OCI-LY7 (cell line): ENCODE measurements at places on chromosomes 2 and 18.

- DNase-seq: no peak
Observed at GRCh38 chr2:137797641-137798040, 166.6 kb upstream of the HNMT start.

DNA sequence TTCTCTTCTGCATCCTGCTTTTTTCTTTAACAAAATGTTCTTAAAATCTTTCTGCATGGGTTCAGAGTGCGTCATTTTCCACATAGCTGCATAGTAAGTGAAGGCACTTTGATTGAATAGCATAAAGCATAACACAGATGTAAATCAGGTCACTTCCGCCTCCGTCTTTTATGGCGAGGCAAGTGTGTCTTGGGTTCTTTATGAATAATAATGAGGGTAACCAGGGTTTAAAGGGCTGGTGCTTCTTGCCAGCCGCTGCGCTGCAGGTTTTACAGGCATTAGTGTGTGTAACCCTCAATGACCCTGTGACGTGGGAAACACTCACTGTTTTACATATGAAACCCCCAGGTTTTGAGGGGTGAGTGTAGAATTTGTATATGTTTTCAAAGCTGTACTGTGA is 164.2 kb downstream of the MYT1L start:
- DNase-seq: no peak

- peak; percentile 35 for DNase-seq
Observed at GRCh38 chr2:175187378-175187777, 5.9 kb upstream of the ATP5MC3 start.

GRCh38 chr2:6082625-6083018 is 390.4 kb downstream of the SOX11 start:
- DNase-seq: no peak

GRCh38 chr2:70282439-70282838 is 11.1 kb downstream of the SNRPG start:
- no peak for DNase-seq

- DNase-seq: peak; percentile 74
Observed at GRCh38 chr2:64327510-64328414, 126.2 kb upstream of the LGALSL start.

DNA sequence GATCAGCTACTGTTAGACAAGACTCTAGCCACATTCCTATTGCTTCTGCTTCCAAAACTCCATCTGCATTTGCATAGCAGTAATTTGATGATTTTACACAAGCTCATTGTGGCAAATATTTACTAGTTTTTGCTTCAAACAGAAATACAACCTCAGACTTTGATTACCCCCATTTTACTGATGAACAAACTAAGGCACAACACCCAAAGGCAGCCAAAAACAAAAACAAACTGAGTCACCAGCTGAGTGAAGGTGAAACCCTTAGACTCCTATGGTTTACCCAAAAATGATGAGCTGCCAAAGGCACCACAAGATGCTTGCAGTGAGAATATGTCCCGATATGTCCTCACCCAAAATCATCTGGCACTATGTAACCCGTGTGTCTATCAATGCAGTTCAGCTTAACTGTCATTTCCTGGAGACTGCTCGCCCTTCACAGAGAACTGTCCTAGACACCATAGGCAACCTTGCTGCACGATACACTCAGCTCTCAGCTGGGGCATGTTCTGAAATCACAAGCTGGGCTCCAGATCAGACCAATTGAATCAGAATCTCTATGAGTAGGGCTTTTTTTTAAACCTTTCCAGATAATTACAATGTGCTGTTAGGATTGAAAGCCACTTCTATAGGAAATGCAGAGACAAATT is 4.1 kb upstream of the EVA1A start:
- DNase-seq: no peak

DNA sequence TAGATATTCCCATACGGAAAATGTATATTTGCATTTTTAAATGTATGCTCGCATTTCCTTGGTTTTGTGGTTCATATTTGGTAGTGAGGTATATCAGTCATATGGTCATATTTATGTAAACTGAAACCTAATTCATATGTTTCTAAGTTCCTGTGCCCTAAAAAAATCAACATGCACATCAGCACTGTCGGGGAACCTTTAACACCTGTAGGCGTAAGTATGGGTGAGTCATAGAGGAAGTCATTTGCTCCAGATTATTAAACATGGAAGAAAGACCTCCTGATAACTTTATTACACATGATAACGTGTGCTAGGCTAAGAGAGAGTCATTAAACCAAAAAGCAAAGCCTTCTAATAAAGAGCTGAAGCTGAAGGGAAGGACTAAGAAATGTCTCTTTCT is 437.7 kb downstream of the NRXN1 start:
- DNase-seq: no peak

DNA sequence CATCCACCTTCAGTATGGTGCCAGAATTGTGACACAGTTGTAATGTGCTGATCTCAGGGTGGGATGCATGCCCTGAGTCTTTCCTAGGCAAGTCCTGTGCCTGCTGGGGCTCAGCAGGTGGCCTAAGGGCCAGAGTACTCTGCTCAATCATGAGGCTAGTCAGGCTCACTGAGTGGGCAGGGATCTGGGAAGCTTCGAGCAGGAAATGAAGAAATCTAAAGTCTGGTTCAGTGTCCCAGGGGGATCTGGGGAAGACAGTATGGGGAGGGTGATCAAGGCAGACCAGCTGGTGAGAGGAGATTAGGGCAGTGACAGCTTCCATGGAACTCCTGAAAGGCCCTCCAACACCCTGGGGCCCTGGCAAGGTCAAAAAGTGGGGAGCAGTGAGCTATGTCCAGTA is 8.9 kb upstream of the ANKRD29 start:
- no peak for DNase-seq

DNA sequence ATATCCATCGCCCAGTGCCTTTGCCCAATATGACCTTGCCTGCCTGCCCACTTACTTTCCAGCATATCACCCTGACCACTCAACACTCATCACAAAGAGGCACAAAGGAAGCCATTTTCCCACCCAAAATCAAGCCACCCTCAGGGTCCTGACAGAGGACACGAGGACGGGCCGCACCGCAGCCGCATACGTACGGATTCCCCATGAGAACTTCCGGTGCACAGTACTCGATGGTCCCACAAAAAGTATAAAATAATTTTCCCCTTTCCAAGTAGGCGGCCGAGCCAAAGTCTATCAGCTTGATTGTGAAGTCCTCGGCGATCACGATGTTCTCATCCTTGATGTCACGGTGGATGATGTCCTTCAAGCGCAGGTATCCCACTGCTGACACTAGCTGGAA is 10.0 kb upstream of the MTERF4 start:
- DNase-seq: no peak

- DNase-seq: no peak
Observed at GRCh38 chr2:184646593-184646992, 48.3 kb downstream of the ZNF804A start.

GRCh38 chr2:64525317-64525613 is 1.1 kb downstream of the AFTPH start:
- DNase-seq: peak; percentile 65

DNA sequence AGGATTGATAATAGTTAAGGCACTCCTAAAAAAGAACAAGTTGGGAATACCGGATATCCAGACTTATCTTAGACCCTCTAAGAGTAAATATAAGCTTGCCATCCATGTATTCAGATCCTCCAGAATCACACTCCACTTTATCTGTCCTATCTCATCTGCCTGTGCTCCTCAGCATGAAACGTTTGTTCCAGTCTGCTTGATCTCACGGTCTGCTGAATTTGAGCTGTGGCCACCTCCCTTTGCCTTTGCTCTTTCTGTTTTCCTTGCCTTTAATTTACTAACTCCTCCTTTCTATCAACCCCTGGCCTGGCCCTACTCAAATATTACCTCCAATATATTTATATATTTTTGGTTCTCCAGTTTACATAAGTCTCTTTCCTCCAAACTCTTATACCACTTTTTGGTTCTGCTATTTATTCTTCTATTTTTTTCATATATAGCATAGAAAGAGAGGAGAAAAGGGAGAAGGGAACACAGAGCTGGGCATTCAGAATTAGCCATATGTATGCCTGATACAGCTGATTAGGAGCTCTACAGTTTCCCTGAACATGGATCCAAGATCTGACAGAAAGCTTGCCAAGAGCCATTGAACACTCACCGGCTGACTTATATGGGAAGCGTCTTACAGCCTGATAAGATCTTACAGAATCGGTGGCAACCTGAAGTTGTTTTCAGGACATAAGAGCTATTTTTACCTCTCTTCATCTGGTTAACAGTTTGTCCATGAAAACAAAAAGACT is 21.8 kb upstream of the DNAJC27 start:
- no peak for DNase-seq

DNA sequence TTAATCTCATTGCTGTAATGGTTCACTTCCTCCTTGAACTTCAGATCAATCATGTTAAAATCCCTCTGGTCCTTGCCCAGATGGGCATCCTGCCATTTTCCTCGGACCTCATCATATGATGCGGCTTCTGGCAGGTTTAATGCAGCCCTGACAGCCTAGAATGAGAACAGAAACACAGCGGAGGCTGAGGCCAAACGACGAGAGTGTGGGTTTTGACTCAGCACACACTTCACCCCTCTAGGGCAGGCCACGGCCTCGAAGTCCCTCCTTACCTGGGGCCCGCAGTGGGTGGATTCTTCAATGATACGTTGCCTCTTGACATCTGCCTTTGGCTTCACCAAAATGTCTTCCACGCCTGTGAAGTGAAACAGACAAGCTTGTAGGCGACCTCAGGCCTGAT is 56.8 kb downstream of the POLR1A start:
- DNase-seq: no peak

GRCh38 chr18:13546638-13547037 is 179.7 kb downstream of the FAM210A start:
- no peak for DNase-seq

- DNase-seq: no peak
Observed at GRCh38 chr2:225597911-225598310, 198.4 kb downstream of the NYAP2 start.

GRCh38 chr2:67311536-67311935 is 85.6 kb upstream of the ETAA1 start:
- no peak for DNase-seq

DNA sequence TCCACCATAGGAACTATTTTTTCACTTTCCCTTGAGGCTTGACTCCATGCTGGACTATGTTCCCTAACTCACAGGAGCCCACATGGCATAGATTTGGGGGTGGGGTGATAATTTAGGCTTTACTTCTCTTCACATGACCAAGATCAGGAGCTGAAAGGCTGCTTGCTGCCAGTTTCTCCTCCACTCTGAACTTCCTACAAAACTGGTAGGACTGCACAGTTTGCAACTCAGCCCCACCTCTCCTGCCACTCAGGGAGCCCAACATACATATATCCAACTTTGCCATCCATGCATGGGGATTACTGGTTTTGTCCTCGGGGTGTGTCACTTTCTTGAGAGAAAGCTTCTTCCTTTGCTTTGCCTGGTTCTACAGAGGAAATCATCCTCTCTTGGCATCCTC is 14.2 kb downstream of the INO80D start:
- no peak for DNase-seq

GRCh38 chr2:120959426-120959825 is 223.8 kb downstream of the GLI2 start:
- DNase-seq: no peak
